ENCODE measurements at places on chromosomes 5 and 9.

GRCh38 chr5:19685473-19685872 is 302.5 kb downstream of the CDH18 start:
- DNase-seq: no peak

- DNase-seq: no peak
These were observed 448.6 kb upstream of the MPDZ start for GRCh38 chr9:13728131-13728530.

- DNase-seq: no peak
These were observed 44.4 kb downstream of the PHAX start for GRCh38 chr5:126645132-126645531.

GRCh38 chr9:99852617-99853016 is 30.9 kb downstream of the NR4A3 start:
- no peak for DNase-seq

DNA sequence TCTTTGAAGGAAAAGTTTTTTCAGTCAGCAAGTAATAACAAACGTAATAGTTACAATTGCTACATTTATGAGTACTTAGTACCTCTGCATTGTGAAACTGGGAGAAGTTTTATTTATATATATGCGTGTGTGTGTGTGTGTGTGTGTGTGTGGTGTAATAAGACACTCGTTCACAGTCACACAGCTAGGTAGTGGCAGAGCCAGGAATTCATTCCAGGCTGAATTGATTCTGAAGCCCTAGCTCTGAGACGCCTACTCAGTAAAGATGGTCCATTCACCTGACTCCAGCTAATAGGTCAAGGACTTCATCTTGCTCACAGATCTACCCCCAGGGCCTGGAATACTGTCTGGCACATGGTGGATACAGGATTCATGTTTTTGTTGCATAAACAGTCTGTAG is 13.6 kb upstream of the CAST start:
- DNase-seq: no peak
